ENCODE measurements at places on chromosomes 4 and X.

- DNase-seq, result no peak
Measured at GRCh38 chr4:15891312-15891711, 47.2 kb downstream of the FGFBP1 start.

DNA sequence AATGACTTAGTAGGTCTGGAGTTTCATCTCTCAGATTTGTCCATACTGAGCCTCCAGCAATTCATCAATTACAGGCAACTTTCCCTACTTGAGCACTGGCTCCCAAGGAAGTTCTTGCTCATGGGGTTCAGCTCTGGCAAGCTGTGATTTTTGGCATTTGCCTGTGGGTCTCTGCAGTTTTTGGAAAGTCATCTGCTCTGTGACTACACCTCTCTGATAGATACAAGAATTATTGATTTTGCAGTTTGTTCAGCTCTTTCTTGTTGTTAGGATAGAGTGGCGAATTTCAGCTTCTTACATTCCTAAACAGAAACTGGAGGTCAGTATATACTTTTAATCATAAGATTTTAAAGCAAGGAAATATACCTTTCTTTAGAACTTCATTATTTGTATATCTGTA, 209.7 kb upstream of the NPY2R start:
- DNase-seq, result no peak

DNA sequence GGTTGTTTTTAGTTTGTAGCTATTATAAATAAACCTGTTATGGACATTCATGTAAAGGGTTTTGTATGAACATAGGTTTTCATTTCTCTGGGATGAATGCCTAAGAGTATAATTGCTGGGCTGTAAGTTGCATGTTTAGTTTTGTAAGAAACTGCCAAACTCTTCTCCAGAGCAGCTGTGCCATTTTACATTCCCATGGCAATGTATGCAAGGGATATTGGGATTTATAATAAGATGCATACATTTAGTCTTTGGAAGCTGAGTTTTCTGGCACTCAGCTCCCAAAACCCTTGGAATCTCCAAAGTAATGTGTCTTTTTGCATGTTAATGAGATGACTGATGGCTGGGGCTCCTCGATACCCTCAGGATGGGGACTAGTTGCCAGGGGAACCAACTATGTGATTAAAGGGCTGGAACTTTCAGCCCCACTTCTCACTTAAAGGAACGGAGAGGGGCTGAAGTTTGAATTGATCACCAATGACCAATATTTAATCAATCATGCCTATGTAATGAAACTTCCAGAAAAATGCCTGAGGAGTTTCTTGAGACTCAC, 44.0 kb downstream of the SERTM2 start:
- DNase-seq, result no peak

GRCh38 chr4:170610434-170610833, 520.7 kb upstream of the AADAT start:
- no peak for DNase-seq

- DNase-seq, result no peak
Measured at GRCh38 chrX:49282647-49283011, 13.0 kb downstream of the PPP1R3F start.

DNA sequence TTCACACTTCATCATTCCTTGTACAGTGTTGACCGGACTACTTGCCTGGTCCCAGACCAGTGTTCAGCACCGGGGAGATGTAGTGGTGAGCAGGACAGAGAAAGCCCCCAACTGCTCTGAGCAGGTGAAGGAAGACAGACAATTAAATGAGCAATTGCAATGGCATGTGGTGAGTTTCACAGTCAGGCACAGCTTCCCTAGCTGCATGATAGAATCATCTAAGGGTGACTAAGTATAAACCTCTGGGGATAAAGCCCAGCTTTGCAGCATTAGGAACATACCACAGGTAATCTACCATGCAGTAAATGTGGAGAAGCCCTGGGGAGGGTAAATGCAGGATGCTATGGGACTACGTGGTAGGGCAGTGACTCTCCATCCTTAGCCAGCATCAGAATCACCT, 47.8 kb downstream of the TMA16 start:
- no peak for DNase-seq

GRCh38 chrX:15546745-15547144, 46.1 kb downstream of the BMX start:
- DNase-seq, result no peak

DNA sequence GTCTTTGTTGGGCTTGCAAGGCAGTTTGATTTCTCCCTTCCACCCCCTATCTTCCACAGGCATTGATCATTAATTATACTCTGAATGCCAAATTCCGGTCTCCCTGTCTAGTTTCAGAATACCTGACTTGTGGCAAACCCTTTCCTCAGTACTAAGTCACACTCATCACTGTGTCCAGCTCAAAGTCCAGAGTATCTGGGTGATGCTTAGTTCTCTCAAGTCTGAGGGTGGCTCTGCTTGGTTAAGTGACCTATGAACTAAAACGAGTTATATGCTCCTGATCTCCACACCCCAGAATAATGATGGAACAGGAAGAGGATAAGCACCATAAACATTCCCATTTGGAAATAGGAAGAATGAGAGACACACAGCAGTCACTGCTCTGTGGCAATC, 6.5 kb downstream of the SMIM9 start:
- no peak for DNase-seq

- DNase-seq, result no peak
Measured at GRCh38 chrX:75911716-75912115, 126.7 kb upstream of the MAGEE2 start.

GRCh38 chr4:181254771-181255170, 988.4 kb upstream of the TENM3 start:
- DNase-seq, result no peak

All from T-helper 17 cell (primary cell).